ENCODE measurements at places on chromosomes 4 and X.

GRCh38 chrX:109398833-109399232, 83.1 kb downstream of the GUCY2F start:
- DNase-seq = no peak

DNA sequence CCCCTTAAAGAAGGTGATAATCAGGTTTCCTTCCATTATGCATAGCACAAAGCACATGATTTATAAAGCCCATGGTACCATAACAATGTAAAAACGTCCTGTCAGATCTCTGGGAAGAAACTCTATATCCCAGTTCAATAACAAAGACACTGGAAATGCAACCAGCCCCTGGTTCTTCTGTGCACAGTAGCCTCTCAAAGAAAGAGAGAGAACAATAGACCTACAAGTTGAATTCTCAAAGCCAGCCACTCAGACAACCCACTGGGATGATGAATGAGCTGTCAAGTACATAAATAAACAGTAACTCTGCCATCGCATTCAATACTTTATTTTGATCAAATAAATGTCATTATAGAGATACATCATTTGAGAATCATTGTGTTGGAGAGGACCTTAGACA, 400.1 kb upstream of the CPEB2 start:
- DNase-seq = no peak

DNA sequence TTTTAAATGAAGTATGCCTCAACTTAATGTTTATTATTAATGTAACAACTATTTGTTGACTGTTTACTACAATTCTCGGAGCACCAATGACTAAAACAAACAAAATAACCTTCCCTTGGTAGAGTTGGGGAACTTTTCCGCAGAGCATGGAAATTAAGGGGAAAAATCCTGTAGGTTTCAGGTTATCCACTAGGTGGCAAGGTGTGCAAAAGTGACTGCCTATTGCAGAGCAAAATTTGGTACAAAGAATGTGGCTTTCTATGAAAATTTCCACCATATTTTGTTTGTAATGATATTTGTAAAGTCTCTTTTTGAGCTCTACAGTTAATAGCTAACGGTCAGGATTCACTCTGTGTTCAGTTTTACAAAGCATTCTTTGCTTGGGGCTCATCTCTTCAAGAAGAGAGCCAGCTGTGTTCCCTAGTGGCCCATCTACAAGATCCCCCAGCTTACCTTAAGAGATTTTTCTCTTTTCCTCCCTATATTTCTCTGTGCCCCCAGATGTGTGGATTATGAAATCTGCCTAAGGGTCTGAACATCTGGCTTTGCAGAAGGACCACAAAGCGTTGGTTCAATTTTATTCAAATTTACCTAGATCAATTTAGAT, 61.1 kb downstream of the FBXO8 start:
- peak; percentile 18 for DNase-seq

DNA sequence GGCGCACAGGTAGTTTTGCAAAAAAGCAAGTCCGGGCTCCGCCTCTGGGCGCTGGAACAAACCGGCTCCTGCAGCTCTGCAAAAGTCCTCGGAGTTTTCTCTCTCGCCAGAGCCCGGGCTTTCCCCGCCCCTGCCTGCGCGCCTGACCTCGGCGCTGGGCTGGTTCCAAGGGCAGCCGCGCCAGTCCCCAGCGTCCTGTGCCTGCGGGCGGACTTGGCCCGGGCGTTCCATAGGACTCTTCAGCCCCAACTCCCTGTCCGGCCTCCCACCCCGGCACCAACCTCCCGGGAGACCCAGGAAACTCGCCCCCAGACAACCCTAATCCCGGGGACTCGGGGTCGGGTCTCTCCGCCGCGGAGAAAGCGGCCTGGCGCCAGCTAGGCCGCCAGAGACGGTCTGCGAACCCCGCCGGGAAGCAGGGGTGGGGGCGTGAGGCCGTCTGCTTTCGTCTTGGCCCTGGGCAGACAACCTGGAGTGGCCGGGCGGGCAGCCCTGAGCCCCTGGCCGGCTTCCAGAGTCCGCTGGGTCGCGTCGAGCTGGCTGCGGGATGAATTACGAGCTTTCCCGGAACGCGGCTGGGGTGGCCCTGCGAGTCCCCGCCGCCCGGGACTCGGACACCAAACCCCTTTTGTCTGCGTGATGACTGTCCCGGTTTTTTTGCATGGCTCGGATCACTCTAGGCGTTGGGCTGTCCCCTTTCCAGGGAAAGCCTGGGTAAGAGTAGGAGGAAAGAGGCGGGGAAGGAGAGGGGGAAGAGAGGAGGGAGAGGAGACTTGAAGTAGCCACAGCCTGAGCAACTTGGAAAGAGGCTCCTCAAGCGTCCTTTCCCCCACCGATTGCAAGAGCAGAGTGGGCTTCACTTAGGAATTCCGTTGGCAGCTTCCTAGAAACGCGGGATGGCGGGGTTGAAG, 916 bp downstream of the MXRA5 start:
- no peak for DNase-seq

GRCh38 chr4:25457053-25457715, 80.1 kb downstream of the ANAPC4 start:
- DNase-seq = peak; percentile 36

DNA sequence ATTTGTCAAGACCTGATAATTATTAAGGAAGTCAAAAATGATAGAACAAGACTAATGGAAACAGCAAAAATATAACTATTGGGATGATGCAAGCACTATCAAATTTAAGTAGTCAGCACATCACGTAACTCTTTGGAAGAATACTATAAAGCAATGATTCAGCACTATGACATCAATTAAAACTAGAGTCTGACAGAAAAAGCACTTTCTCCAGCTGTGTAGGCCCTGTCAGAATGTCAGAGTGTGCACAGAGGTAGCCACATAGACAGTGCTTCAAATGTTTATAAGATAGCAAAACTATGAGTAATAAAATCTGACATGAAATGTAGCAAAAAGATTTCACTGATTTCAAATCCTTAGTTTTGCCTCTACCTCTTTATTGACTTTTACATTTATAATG, 1226.6 kb upstream of the ADGRL3 start:
- DNase-seq = no peak

DNA sequence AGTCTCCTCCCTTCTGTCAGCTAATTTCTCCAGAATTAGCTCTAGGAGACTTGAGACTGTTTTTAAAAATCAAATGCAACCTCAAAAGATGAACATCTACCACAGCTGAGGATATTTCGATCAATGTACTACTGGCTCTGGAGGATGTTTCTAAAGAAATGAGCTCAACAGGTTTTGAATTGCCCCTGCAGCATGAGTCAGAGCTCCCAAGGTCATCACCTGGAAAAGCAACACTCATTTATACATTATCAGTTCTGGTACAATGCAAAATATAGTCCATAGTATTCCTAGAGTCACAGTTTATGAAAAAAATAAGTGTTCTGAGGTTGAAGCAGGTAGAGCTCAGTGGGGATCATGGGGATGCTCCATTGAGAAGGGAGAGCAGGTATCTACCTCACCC, 50.8 kb upstream of the MCF2 start:
- no peak for DNase-seq

DNA sequence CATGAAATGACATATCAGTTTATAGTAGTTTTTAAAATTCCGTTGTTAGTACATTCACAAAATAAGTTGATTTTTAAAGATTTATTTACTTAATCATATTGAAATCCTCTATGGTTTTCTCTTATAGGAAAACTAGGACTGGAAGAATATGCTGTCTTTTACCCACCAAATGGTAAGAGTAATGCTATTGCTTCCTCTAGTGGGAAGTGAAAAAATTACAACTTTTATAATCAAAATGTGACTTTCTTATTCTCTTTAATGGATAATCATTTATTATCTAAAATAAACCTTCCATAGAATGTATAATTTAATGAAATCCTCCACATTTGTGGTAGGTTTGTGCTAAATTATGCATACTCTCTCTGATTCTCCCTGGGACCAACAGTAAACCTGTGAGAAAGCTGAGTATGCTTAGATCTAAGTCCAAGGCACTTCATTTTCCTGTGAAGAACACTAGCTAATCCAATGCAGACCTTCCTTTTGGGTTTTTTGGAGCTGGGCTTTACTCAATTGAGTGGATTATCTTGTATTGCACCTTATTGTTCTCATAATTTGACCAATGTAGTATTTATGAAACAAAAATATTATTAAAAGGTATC, 136.2 kb downstream of the TBC1D19 start:
- DNase-seq = peak; percentile 44

DNA sequence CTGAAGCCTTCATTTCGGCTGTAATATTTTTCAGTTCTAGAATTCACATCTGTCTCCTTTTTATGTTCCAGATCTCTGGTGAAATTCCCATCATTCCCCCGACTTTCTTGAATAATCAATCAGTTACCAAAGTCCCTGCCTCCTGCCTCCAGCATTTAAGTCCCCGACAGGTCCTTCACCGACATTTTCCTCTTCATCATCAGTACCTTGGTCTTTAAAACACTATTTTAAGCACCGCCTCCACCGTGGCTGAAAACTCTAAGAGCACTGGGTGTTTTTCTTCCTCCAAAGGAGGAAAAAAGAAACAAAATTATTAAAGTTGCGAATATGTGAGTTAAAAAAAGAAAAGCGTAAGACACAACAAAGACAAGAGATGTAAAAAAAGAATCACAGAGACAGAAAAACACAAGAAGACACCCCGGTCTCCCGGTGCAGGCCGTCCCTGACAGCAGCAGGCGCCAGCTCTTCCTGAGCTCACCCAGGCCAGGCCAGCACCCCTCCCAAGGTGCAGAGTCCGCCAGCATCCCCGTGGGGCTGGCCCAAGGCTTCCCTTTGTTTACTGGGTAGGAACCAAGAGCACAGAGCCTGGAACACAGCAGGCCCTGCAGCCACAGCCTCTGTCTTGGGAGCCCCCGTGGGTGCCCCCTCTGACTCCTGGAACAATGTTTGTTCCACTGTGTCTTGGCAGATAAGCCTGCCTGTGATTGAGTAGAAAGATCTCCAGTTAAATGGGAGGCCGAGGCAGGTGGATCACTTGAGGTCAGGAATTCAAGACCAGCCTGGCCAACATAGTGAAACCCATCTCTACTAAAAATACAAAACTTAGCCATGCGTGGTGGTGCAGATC, 49.3 kb upstream of the CPLX1 start:
- DNase-seq = no peak

DNA sequence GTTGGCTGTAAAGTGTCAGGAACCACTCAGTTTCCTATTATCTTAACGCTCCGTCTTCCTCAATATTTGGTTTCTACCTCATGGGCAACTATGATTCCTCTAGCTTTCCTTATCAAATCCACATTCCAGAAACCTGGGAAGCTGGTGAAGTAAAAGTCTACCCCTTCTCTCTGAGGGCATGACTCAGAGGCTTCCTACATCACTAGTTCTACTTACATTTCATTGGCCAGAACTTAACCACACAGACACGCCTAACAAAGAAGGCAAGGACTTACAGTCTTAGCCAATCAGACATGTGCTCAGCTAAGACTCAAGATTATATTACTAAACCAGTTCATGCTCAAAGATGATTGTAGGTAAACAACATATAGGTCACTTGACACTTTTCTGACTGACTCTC, 30.4 kb downstream of the COX7B2 start:
- DNase-seq = no peak

GRCh38 chr4:125105561-125105960, 209.2 kb upstream of the FAT4 start:
- peak; percentile 59 for DNase-seq

GRCh38 chr4:154049457-154050181, 260.7 kb upstream of the SFRP2 start:
- DNase-seq = peak; percentile 39

- DNase-seq = no peak
Measured at GRCh38 chr4:4848540-4848939, 10.9 kb upstream of the MSX1 start.

Data from HFFc6 (cell line).